ENCODE measurements at places on chromosomes 5 and 9.

GRCh38 chr5:96660971-96661854, 963 bp upstream of the CAST start:
- DNase-seq: peak; percentile 55

DNA sequence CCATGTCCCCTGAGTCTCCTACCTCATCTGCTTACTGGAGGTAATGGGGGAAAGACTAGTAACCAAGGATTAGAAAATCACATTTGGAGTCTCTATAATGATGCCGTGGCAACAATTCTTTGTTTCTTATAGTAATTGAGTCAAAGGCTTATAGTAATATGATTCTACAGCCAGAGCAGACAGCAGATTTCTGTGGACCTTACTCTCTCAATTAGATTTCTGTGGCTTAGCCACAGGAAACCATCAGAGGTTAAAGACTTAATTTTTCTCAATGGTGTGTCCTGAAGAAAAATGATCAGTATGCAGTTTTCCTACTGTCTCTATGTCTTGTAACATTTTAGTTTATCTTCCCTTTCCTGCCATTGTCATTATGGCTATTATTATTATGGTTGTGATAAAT, 59.3 kb upstream of the CD180 start:
- no peak for DNase-seq

DNA sequence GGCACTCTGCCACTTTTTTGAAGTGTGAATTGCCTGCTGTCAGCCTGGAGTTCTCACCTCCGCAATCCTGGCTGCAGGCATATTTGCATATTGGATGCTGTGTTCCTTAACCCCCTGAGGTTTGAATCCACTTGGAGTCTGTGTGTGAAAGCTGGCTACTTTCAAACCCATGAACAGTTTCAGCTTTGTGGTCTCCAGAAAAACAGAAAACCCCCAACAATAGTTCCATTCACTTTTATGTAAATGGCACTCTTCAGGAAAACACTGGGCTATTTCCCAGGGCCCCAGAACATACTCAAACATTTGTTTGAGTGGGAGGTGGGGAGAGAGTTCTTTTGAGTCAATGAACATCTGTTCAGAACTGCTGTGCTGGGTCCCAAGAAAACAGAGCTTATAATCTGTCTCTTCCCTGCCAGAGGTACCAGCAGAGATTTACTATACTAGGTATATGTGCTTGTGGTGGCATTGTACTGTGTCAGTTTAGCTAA, 5.0 kb downstream of the NUDT2 start:
- DNase-seq: no peak

DNA sequence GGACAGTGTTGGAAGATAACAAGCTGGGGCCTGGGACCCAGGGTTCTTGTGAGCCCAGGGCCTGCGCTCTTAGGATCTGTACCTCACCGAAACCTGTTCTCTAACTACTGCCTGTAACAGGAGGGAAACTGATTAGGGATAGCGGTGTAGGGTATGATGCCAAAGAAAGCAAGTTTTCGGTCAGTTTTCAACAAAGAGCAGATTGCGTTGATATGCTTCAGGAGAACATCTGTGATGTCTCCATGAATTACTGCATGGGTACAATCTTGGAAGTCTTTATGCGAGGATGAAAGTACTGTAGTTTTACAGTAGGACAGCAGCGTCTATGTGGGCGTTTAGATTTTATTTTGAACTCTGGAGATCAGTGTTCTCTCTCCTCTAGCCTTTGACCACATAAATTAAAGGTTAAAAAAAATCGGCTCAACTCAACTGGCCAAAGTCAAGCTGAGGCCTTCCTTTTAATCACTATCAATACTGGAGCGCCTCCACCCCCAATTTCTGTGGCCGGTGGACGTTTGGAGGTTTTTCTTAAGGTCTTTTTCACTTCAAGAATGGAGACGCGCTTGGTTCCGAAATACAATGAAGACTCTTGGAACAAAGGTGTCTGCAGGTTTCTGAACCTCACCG, 3.0 kb downstream of the NFIL3 start:
- DNase-seq: peak; percentile 34

DNA sequence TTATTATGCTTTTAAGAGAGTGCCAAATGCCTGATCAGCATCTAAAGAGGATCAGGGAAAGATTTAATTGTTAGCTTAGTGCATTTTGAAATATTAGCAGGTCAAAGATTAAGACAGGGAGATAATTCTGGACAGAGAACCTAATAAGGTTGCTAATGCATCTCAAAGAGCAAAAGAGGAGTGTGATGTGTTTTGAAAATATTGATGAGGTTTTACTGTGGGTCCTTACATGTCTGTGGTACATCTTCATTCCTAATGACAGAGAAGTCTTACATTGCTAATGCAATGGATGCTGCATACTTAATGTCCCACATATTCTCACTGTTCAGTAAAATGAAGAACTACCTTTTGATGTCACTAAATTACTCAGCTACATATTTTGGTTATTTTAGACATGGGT, 154.1 kb downstream of the TAF11L14 start:
- DNase-seq: no peak

DNA sequence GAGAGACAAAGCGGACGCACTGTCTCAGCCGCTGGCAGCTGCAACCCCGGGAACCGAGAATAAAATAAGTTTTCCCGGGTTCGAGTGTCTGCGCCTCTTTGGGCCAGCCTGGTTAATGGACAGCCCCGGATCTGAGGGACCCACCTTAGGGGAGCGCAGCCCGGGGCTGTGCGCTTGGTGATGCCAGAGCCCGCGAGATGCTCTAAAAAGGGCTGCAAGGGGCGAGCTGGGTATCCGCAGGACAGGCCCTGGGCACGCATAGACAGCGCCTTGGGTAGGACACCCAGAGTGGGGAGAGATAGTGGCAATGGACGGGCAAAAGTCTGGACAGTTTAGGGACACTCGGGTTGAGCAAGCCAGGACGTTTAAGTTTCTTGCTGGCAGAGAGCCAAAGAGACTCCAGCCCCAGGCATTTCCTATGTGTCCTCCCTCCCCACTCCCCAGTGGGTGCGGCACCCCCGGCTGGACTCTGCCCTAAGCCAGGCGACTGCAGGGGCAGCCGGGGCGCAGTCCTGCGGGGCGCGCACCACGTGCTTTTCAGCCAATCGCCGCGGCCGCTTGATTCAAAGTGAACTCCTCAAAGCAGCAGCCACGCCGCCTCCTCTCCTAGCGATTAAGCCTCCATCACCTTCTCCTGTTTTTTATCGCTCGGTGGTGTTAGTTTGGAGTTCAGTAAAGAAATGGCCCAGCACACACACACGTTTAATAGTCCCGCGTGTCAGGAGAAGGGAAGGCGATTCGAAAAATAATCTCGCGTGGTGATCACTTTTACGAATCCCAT, 616 bp upstream of the ENC1 start:
- DNase-seq: peak; percentile 90

DNA sequence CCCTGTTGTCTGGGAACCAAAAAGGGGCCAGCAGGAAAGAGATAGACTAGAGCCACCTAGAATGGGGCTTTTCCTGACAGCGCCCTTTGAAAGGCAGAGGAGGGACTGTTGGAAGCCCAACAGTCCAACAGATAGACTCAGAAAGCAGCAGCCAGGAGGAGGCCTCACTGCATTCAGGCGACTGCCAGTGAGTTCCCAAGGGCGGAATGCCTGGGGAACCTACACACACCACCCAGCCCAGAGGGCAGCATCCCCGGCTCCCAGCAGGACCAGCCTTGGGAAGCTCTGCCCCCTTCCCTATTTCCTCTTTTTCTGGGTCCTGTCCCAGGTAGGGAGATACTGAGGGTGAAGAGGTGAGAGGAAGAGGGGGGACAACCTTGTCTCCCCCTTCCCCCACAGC, 192.4 kb upstream of the KLF4 start:
- DNase-seq: no peak

- DNase-seq: no peak
Observed at GRCh38 chr9:15982182-15982581, 429.3 kb downstream of the CCDC171 start.

GRCh38 chr9:124530246-124530645, 23.0 kb upstream of the NR5A1 start:
- no peak for DNase-seq

DNA sequence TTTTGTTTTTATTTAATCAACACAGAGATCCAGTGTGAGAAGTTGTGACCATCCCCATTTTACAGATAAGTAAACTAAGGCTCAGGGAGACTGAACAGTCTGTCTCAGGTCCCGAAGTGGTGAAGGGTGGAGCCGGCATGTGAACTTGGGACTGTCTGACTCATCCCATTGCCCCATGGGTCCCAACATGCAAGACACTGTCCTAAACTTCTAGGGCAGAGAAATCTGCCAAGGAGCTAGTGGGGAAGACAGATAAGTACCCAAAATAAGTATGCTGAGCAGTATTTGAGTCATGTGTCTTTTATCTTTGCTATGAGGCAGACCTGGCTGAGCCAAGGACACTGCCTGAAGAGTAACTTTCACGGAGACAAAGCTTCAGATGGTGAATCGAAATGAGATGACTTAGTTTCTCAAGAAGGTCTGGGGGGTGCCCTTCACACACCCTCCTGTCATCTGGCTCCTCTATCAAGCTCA, 64.3 kb upstream of the SLC25A51 start:
- DNase-seq: peak; percentile 74

GRCh38 chr9:127548352-127548881, 63.7 kb upstream of the STXBP1 start:
- no peak for DNase-seq

GRCh38 chr9:98791608-98792490, 4.5 kb downstream of the ANKS6 start:
- DNase-seq: no peak

- no peak for DNase-seq
Observed at GRCh38 chr5:159149085-159149484, 49.4 kb upstream of the EBF1 start.

GRCh38 chr5:126777975-126778674, 1.2 kb downstream of the LMNB1 start:
- DNase-seq: peak; percentile 98

DNA sequence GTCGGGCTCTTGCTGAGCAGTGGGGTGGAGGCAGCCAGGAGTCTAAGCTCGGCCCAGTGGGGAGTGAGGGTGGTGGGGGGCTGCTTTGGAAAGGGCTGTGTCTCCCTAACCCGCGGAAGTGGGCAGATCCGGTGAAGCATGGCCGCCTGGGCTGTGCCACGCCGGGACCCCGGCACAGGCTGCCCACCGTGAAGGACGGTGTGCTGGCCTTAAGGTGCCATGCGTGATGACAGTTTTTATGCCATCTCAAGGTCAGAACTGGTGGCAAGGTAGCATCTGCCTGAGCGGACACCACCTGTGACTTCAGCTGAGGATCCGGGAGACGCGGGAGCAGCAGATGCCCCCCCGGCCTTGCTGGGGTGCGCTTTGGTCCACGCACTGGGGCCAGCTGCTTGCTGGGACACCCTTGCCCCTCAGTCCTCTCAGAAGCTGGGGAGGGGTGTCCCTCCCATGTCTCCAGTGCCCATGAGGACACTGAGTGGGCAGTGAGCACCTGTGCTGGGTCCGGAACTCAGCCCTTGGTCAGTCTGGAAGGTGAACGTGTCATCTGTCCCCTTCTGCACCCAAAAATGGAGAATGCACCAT, 53.9 kb downstream of the AHRR start:
- DNase-seq: no peak

- DNase-seq: no peak
Observed at GRCh38 chr9:88721025-88721424, 186.0 kb downstream of the NXNL2 start.

GRCh38 chr5:140162781-140163180, 12.2 kb upstream of the CYSTM1 start:
- DNase-seq: no peak

DNA sequence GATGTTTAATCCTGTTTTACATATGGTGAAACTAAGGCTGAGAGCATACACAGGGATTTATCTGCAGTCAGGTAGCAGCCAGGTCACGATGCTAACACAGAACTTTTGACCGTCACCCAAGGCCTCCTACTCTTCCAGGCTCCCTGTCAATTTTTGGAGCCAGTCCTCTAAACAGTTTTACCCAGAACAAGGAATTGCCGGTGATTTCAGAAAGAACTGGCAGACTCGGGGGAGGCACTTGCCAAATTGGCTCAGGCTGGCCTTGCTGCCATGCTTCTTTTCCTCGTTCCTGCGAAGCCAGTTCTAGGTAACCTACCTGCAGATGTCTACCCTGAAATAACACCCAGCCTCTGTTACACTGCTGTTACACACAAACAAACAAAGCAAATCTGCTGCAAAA, 21.2 kb downstream of the GRIA1 start:
- no peak for DNase-seq

- DNase-seq: no peak
Observed at GRCh38 chr5:135156715-135157404, 122.8 kb upstream of the PITX1 start.

DNA sequence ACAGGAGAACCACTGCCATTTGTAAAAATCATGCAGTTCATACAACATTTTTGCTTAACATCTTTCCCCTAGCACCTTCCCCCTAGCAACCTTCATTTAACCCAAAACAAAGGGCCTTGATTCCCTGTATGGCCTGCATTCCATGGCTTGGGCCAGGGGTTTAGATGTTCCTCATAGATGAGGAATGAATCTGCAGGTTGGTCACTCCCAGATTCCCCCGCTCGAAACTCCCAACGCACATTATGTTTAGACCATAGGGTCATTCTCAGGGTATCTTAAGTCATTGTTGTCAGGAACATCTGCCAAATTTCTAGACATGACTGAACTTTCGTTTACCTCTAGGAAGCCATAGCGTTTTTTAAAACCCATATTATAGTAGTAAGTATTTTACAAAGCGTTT, 282.2 kb upstream of the VLDLR start:
- DNase-seq: no peak

DNA sequence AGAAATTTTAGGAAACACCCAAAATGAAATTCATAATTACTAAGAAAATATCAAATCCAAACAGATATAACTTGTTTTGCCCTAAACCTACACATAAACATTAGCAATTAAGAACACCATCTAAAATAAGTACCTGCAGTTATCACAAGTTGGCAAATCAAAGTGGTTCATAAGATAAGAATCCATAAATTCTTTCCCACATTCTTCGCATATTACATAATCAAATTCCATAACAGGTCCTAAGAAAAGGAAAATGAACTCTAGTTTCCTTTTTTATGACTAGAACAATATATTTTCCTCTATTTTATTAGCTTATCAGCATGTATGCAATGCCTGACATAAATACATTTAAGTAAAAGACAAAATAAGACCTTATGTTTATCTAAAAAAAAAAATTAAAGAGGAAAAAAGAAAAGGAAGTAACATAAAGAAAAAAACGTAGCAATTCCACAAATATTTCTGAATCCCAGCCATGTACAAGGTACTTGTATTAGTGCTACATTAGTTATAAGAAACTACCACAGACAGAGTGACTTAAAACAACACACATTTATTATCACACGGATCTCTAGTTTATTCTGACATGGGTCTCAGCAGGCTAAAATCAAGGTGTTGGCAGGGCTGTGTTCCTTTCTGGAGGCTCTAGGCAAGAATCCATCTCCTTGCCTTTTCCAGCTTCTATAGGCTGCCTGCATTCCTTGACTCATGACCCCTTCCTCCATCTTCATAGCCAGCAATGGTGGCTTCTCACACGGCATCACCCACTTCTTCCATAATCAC, 7.5 kb downstream of the XPA start:
- peak; percentile 65 for DNase-seq

GRCh38 chr9:14111696-14112095, 202.2 kb downstream of the NFIB start:
- no peak for DNase-seq

- no peak for DNase-seq
Observed at GRCh38 chr9:132588098-132588497, 5.7 kb downstream of the BARHL1 start.

GRCh38 chr9:4864234-4864661, 71.5 kb downstream of the RCL1 start:
- no peak for DNase-seq

All from EL (cell line).